Foreskin keratinocyte (primary cell): ENCODE measurements at places on chromosomes 7 and 10. TPM values are rescaled to one million over a fixed set of nuclear protein-coding genes. Genes with fewer than 3 reads are reported as not detected.

GRCh38 chr7:121196286-121196685, 132.5 kb upstream of the WNT16 start:
- DNase-seq: no peak

DNA sequence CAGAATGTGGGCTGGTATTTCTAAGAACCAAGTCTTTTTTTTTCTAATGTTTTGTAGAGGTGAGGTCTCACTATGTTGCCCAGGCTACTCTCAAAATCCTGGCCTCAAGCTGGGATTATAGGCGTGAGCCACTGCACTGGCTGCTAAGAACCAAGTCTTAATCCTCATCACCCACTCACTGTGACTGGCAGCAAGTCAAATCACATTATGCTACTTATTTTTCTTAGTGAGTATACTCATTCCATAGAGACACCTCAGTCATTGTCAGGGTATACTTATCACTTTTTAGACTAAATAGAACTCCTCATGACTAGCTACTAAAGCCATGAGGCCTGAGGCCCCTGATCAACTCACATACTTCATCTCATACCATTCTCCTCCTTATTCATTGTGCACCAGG, 116.1 kb downstream of the STRA8 start:
- no peak for DNase-seq

DNA sequence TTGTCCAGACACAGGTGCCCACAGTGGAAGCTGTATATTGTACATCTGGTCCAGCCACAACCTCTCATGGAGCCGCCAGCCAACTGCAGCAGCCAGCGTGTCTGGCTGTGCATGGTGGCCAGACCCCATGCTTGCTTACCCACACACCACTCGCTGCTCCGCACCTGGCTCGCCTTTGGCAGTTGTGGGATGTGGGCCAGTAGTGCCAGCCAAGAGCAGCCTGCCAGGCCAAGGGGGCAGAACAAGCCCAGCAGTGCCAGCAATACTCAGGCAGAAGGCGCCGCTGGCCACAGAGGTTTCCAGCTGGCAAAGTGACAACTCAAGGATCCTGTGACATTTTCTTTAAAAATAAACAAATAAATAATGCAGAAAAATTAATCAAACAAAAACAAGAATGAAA, 11.7 kb upstream of the TMEM243 start:
- no peak for DNase-seq

DNA sequence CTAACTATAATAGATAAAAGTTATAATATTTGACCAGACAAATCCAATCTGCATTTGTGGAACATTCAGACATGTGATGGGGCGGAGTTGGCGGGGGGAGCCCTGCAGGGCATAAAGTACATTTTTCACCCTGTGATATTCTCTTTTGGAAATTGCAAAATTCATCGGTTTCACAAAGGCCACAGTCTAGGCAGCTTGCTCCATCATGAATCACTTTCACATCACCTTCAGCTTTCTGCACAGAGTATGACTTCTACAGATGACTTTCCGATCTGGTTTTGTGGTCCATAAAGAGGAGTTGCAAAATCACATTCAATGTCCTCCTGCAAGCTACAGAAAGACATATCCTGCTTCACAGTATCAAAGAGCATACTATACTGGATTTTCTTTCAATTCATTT, 51.4 kb upstream of the APBB1IP start:
- DNase-seq: no peak

DNA sequence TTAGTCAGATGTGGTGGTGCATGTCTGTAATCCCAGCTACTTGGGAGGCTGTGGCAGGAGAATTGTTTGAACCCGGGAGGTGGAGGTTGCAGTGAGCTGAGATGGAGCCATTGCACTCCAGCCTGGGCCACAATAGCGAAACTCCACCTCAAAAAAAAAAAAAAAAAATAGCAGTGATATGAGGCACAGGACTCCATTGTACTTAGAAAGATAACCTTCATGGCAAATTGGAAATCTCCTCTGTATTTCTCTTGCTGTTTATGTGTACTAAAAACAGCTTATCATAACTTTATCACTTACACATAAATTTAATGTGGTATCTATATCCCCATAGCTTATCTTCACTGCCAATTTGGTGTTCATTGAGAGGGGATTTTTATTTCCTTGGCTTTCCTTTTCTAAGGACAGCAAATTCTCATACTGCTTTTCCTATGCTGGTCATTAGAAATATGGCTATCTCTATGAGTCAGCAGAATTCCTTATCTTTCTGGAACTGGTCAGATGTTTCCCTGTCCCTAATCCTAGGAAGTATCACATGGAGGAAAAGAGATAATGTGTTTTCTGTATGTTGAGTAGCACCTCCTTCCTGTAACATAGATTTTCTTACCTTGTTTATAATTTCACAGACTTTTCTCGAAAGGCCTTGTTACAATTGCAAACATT, 40.6 kb upstream of the ZEB1 start:
- no peak for DNase-seq

- DNase-seq: no peak
Measured at GRCh38 chr10:110643035-110643652, 992 bp upstream of the RBM20 start.

GRCh38 chr10:28256776-28257175, 46.1 kb downstream of the MPP7 start:
- peak; percentile 94 for DNase-seq

GRCh38 chr7:38563741-38564140, 67.4 kb downstream of the AMPH start:
- DNase-seq: no peak

GRCh38 chr10:84352251-84352842, 24.0 kb downstream of the CCSER2 start:
- no peak for DNase-seq

DNA sequence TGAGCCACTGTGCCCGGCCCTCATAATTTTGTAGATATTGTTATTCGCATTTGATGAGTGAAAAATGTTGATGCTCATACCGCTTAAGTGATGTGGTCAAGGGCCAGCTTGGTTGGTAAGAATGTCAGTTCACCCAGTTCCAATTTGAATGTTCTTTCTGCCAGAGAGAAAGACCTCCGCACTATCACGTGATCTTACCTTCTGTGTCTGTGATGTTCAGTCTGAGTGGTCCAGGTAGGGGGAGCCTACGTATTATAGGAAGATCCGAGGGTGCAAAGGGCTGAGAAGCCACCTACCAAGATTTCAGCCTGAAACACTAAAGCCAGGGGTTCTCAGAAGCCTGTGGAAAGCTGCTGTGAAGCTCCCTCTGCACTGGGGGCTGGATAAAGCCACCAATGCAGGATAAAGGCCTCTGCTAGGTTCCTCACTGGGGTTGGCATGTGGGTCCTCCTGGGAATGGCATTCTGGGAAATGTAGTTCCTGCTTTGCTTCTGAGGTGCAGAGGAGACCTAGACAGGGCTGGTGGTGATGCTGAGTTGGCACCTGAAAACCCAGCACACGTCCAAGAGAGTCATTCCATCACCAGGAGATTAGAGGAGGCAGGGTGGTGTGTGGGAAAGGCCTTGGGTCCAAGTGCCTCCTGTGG, 64.7 kb upstream of the AOAH start:
- DNase-seq: no peak

DNA sequence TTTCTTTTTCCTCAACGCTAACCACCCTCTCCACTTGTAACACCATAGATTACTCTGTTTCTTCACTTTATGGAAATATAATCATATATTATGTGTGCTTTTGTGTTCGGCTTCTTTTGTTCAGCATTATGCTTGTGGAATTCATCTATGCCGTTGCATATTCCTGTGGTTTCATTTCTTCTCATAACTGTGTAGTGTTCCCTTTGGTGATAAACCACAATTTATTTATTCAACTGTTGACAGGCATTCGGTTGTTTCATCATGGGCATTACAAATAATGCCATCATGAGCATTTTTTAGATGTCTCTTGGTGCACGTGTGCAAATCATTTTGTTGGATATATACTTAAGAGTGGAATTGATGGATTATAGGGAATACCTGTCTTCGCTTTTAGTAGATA, 12.1 kb downstream of the AVL9 start:
- no peak for DNase-seq

DNA sequence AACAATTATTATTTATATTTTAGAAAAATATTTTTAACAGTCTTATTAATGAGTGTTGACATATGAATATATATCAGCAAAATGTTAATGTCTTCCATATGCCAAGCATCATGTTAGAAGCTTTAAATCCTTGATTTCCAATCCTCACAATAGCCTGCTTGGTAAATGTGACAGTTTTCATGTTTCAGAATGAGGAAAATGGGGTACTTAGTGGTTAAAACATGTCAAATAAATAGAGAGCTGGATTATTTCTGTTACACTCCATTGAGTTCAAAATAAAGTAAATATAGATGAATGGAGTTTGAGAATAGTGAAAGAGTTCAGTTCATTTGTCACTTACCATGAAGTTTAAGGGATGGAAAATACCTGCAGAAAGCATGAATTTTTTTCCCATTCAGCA, 377.4 kb downstream of the MALRD1 start:
- DNase-seq: no peak

GRCh38 chr10:78616125-78616695, 452.6 kb upstream of the ZMIZ1 start:
- DNase-seq: no peak

DNA sequence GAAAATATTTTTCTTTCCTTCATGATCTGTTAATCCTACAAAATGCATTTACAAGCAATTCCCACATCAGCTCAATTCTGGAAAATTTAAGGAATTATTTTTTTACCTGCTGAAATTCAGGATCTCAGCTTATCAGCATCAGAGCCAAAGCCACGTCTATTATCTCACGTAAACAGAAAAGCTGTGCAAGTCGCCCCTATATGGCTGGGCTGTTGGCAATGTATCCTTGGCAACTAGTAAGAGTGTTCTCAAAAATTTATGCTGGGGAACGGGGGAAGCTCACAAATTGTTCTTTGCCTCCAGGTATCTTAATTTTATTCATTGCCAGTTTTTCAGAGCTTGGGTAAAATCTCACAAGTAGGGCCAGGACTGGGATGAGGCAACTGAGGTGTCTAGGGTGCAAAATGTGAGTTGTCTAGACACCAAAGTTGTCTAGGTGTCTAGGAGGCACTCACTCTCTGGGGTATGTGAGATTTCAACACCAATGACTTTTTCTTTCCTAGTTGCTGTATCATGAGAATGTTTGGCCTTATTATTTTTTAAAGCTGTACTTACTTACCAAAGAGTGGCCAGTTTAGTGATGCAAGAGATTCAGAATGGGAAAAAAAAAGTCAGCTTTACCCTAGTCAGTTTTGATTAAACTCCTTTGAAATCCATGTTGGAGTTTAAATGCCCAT, 5.1 kb downstream of the GSTO2 start:
- no peak for DNase-seq

DNA sequence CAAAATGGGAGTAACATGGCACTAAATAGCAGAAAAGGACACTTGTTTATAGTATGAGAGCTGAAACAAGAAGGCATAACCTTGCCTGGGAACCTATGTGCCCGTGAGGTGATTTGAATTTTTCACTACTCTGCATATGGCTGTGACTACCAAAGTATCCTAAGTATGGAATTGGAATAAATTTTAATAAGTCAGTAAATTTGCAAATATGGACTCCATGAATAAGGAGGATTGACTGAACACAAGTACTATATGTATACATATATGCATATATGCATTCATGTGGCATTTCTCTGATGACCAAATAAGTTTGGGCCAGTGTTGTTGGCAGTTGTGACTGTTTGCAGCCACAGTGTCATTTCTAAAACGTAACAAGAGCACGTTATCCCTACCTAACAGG, 34.5 kb downstream of the PRR15 start:
- no peak for DNase-seq

- no peak for DNase-seq
Measured at GRCh38 chr7:1994931-1995330, 237.8 kb downstream of the MAD1L1 start.

DNA sequence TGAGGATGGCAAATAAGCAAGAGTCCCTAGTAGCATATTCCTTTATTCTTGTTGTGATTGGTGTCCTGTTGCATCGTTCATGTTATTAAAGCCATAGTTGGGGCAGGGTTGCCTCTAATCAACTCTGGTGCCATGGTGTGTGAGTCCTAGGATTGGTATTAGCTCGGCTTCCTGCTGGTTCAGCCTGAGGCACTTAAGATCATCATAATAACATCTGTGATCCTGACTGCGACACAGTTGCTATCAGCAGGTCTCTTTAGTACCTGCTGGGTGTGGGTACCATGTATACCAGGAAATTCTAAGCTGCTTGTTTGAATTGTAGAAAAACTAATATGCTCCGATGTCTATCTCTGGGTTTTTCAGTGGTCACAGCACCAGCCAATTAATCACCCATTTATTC, 1.6 kb downstream of the WEE2 start:
- no peak for DNase-seq

- no peak for DNase-seq
Measured at GRCh38 chr10:15369256-15370211, 1.6 kb downstream of the FAM171A1 start.

- DNase-seq: no peak
Measured at GRCh38 chr10:4494551-4494950, 331.5 kb upstream of the AKR1E2 start.

- DNase-seq: no peak
Measured at GRCh38 chr10:7389844-7390243, 21.0 kb downstream of the SFMBT2 start.

CDH23 gene
- 0.04 TPM in 1 of 2 replicates, not detected in the other for total RNA-seq

UPK3B gene
- total RNA-seq: 1.0 and 2.6 TPM in 2 replicates

FHIP2A gene
- total RNA-seq: 12.4 and 14.1 TPM in 2 replicates

PARD3 gene
- 65.4 and 69.5 TPM in 2 replicates for total RNA-seq

SFTPA1 gene
- total RNA-seq: not detected in 2 replicates

CCDC146 gene
- 1.2 and 1.7 TPM in 2 replicates for total RNA-seq

UCN3 gene
- total RNA-seq: not detected in 2 replicates

GIMAP1 gene
- not detected in 2 replicates for total RNA-seq

IFIT1 gene
- total RNA-seq: 70.6 and 111 TPM in 2 replicates

OR2A1 gene
- not detected in 2 replicates for total RNA-seq

TAS2R40 gene
- not detected in 2 replicates for total RNA-seq

CACNA2D1 gene
- total RNA-seq: 1.6 and 2.3 TPM in 2 replicates

TMEM176A gene
- total RNA-seq: not detected in 2 replicates

PALS2 gene
- total RNA-seq: 18.7 and 19.2 TPM in 2 replicates

MXI1 gene
- 6.8 and 8.4 TPM in 2 replicates for total RNA-seq

TUBB8 gene
- 0.07 TPM in 1 of 2 replicates, not detected in the other for total RNA-seq

ZNF438 gene
- total RNA-seq: 2.7 and 2.8 TPM in 2 replicates

SPOCK2 gene
- total RNA-seq: 0.14 and 0.27 TPM in 2 replicates

RADIL gene
- total RNA-seq: 0.04 and 0.07 TPM in 2 replicates

ZCCHC24 gene
- 0.67 and 1.2 TPM in 2 replicates for total RNA-seq
